ENCODE measurements at places on chromosomes 4 and X.

DNA sequence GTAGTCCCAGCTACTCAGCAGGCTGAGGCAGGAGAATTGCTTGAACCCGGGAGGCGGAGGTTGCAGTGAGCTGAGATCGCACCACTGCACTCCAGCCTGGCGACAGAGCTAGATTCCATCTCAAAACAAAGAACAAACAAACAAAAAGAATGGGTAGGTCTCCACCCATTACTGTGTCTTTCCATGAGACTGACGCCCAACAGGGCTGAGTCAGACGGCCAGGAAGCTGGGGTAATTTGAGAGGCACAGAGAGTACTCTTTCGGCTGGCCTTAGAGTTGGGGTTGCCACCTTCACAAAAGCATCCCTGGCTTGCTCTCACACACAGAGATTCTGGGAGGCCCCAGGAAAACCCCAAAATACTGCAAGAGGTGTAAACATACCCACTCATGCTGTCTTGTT is 72.0 kb upstream of the DHRSX start:
- no peak for DNase-seq

DNA sequence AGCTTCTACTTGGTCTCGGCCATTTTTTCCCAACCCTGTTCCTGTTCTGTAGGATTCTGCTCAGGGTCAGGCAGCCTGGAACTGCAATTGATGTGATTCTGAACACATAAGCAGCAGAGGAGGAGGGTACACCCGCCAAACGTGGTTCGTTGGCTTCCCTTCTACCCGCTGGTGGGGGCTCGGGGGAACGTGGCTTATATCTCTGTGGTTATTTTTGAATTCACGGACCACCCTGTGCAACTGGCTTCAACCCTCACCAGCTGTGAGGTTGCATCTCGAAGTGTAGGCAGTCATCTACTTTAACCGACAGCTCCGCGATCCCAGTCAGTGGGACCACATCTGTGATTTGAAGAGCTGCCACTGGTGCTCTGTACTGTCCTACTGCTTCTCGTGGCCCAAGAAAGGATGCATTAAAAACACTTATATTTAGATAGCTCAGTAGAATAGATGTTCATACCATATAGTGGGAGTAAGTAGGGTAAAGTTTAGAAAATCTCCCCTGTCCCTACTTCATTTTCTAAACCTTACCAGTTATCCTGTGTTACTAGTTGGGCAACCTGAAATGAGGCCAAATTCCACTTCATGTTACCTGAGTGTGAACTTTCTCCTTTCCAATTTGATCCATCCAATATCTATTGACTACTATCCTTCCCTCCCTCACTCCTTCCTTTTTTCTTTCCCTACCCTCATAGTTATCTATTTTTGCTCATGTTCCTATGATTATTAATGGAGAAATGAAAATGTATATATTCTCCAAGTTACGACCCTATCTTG is 80.4 kb upstream of the BCOR start:
- no peak for DNase-seq

GRCh38 chrX:13778916-13779315 is 38.0 kb downstream of the GPM6B start:
- DNase-seq, result no peak

DNA sequence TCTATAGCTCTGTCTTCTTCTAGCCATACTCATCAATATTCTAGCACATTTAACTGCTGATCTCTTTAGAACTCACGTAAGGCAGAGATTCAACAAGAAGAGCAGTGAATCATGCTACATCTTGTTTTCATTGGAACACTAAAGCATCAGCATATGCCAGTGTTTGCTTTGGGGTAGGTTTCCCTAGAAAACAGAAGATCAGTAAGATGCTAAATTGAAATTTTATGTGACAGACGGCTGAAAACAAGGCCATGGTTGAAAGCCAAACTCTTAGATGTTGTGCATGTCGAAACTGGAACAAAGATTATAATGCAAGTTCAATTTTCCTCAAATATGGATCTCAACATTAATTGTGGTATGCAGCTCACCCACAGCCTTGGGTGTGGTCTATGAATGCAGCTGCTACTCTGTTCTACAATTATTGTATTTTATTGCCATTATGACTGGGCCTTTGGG is 107.6 kb downstream of the PDLIM5 start:
- DNase-seq, result no peak

DNA sequence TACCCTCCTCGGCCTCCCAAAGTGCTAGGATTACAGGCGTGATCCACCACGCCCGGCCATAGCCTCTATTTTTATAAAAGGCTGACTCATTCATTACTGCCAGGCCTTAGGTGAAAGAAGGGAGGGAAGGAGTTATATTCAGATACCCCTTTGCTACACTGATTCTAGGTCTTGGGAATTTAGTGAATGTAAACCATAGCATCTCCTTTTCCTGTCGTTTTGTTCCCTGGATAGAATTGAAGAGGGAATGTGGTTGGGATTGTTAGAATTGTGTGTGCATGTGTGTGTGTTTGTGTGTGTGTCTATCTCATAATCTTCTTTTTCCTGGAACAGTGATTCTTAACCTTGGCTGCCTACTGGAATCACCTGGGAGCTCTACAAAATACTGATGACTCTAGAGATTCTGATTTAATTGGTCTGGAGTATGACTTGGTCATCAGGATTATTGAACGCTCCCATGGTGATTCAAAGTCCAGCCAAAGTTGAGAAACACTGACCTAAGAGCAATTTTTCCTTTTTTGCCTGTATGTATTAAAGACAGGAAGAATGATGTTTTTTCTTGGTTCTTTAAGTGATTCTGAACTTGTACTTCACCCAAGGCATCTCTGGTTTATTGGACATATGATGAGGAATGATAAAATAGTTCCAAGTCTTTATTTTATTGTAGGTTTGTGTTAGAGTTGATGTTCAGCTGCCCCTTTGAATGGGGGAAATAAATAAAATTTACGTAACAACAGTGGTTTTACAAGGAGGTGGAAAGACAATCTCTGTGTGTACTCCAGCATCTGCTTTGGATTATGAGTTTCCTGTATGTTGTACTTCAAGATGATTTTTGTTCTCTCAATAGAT is 37.0 kb downstream of the NAP1L5 start:
- DNase-seq, result no peak
